ENCODE measurements at places on chromosomes 5 and 9.

- DNase-seq, result peak; percentile 13
Observed at GRCh38 chr5:140402258-140403074, 833 bp downstream of the ANKHD1 start.

- no peak for DNase-seq
Observed at GRCh38 chr9:95649801-95650213, 133.0 kb upstream of the PTCH1 start.

GRCh38 chr9:108113596-108113995 is 624.0 kb upstream of the KLF4 start:
- DNase-seq, result no peak

- DNase-seq, result no peak
Observed at GRCh38 chr5:177361418-177362291, 3.9 kb downstream of the RGS14 start.

DNA sequence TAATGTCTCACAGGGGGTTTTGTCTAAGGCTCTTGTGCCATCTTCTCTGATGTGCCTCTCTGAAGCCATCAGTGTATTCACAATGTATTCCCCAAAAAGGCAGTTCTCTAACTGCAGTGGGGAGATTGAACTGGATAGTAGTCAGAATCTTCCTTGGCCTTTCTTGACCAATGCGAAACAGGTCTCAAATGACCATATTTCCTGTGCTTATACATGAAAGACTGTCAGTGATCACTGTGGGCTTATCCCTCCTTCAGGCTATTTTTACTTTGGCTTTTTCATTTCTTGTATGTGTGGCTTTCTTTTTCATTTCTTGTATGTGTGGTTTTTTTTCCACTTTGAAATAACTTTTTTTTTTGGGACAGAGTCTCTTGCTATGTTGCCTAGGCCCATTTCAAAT is 19.7 kb downstream of the HMGXB3 start:
- no peak for DNase-seq

DNA sequence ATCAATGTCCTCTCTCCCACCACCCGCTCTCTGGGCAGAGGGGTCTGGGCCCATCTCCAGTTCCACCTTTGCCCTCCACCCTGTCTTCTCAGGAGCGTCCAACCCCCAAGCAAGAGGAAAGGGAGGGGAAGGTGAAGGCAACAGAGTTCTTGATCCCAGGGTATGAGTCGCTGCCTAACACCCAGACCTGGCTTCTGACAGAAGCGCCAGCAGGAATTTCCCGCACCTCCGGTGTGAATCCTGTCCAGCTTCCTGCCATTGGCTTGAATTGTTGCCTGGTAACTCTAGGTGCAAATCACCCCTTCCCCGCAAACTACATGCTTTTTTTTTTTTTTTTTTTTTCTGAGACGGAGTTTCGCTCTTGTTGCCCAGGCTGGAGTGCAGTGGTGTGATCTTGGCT is 84.2 kb upstream of the IER5L start:
- DNase-seq, result no peak

DNA sequence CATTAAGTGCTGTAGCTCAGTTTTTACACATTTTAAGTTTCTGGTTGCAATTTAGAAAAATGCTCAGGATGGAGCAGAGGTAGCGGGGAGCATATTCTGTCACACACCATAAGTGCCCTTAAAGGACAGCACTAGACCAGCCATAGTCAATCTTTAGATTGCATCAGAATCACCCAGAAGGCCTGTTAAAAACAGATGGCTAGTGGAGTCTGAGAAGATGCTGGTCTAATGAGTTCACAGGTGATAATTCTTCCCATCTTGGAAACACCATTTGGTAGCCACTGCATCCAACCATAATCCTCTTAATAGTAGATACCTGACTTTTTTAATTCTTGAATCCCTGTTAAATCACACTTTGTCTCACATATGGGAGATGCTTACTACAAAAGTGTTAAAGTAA is 113.2 kb downstream of the CDH18 start:
- DNase-seq, result no peak

DNA sequence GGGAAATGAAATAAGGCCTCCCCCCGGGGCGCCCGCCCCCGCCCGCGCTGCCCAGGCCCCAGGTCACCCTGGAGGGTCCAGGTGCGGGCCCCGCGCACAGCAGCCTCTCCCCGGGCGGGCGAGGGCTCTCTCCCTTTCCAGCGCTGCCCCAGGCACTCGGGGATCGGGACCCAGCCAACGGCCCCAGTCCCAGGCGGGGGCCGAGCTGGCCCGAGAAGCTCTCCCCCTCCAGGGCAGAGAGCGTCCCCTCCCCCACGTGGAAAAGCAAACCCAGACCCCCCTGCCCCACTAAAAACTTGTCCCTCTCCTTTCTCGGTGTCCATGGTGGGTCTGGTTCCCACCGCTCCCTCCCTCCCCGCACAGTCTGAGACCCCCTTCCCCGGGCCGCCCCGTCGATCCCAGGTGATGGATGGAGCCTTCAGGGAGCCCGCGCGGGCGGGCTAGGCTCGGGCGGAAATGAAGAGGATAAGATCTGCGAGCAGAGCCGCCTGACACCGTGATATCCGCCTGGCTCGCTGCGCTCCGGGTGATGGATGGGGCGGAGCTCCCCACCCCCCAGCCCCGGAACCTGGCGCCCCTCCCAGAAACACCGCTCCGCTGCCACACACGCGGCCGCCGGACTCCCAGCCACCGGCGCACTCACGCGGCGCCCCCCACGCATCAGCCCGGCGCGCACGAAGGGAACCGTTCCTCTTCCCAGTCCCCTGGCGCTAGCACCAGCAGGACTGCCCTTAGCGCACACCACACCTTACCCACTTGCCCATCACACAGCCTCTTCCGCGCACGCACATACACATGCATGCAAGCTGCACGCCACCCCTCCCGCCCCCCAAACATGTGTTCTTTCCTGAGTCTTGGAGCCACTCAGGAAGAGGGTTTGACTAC is 81.7 kb upstream of the ZBTB43 start:
- peak; percentile 38 for DNase-seq

- DNase-seq, result no peak
Observed at GRCh38 chr5:31255041-31255440, 61.6 kb downstream of the CDH6 start.

- DNase-seq, result no peak
Observed at GRCh38 chr5:65355301-65355700, 126.4 kb downstream of the ADAMTS6 start.

GRCh38 chr5:71810023-71810422 is 90.9 kb downstream of the CARTPT start:
- DNase-seq, result no peak

GRCh38 chr5:151811593-151812321 is 40.0 kb downstream of the G3BP1 start:
- DNase-seq, result no peak

DNA sequence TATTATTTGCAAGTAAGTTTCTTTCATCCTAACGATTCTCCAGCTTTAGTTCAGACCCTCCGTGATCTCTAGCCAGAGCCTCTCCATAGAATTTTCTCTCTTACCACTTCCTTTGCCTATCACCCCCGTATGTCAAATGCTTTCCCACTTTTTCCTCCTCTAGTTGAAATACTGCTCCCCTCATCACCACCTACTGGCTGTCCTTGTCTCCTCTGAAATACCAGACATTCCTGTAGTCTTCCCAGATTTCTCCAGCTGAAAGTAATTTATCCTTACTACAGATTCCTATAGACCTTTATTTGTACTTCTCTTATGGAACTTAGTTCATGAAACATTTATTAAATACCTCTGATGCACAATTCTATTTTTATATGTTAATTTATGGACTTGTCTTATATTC is 36.0 kb upstream of the GLIPR2 start:
- DNase-seq, result no peak

GRCh38 chr9:70566066-70566465 is 151.6 kb upstream of the KLF9 start:
- DNase-seq, result no peak

- no peak for DNase-seq
Observed at GRCh38 chr5:57458443-57458842, 24.2 kb downstream of the ACTBL2 start.

GRCh38 chr5:143302341-143303045 is 101.0 kb downstream of the NR3C1 start:
- DNase-seq, result no peak

DNA sequence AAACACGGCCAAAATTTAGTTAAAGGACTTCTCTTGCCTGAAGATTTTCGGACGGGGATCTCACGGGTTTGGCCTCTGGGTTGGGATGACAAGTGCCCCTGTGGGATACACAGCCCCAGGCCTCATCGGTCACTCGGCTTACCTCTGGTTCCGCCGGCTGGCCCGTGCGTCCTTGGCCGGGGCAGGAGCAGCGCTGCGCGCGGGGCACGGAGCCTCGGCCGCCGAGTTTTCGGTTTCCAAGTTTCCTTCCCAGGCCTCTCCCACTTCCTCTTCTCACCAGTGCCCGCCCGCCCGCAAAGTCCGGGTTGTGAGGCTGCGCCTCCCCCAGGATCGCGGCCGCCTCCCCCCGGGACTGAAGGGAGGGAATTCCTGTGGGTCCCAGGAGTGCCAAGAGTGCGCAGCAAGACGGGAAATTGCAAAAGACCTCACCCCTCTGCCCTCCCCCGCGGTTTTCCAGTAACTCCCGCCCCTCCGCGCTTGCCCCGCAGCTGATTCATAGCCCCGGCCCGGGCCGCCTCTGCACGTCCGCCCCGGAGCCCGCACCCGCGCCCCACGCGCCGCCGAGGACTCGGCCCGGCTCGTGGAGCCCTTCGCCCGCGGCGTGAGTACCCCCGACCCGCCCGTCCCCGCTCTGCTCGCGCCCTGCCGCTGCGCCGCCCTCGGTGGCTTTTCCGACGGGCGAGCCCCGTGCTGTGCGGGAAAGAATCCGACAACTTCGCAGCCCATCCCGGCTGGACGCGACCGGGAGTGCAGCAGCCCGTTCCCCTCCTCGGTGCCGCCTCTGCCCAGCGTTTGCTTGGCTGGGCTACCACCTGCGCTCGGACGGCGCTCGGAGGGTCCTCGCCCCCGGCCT is at the start of gene OSMR:
Gene OSMR, plus strand, starts transcription at position 487 of the 853 bp plus-strand sequence. CDS start 23,033 bp downstream, outside the sequence.
- DNase-seq, result no peak

All from stimulated activated CD8-positive, alpha-beta memory T cell treated with anti-CD3 and anti-CD28 coated beads, Interleukin-4, amount 100 ng/mL, for 1 hour (primary cell).